HTR-8/SVneo (cell line): ENCODE measurements at places on chromosomes 13 and 19.

DNA sequence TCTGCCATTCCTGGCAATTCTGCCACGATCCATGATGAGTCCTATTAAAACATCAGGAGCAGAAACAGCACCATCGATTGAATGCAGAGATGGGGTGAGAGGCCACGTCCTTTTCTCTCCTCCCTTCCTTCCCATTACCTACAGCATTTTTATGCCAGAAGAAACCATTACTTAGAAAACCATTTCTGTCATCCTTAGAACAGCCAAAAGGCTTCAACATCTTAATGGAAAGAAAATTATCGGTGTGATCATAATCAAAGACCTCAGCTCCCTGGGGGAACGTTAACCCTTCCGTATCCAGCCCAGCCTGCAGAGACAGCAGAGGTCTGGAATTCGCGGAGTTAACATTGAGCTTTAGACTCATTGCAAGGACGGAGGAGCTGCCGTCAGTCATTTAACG is 56.0 kb upstream of the SIAH3 start:
- DNase-seq: no peak

- no peak for DNase-seq
These were observed 581 bp downstream of the RCBTB1 start for GRCh38 chr13:49584771-49585182.

DNA sequence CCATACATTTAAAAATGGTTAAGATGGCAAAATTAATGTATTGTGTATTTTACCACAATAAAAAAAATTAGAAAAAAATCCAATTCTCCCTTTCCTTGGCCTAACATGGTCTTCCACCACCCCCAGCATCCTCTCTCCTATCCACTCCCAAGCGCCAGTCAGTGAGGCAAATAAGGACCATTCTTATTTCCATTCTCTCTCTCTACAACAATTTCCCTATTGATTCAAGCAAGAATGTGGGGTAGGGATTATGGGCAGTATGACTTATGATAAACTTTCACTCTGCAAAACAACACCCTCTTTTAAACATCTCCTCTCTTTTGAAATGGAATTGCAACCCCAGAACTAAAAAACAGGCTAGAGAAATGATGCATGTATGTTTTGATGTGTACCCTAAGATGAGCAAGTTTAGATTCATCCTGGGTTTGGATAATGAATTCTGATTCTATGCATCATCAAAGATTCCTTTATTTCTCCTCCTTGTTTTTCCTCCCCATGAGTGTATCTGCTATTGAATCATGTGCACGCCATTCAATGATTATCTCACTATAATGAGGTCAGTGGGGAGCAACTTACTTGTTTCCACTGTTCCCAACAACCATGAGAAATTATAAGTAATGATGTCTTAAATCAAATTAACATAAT is 3.5 kb downstream of the STARD13 start:
- no peak for DNase-seq

DNA sequence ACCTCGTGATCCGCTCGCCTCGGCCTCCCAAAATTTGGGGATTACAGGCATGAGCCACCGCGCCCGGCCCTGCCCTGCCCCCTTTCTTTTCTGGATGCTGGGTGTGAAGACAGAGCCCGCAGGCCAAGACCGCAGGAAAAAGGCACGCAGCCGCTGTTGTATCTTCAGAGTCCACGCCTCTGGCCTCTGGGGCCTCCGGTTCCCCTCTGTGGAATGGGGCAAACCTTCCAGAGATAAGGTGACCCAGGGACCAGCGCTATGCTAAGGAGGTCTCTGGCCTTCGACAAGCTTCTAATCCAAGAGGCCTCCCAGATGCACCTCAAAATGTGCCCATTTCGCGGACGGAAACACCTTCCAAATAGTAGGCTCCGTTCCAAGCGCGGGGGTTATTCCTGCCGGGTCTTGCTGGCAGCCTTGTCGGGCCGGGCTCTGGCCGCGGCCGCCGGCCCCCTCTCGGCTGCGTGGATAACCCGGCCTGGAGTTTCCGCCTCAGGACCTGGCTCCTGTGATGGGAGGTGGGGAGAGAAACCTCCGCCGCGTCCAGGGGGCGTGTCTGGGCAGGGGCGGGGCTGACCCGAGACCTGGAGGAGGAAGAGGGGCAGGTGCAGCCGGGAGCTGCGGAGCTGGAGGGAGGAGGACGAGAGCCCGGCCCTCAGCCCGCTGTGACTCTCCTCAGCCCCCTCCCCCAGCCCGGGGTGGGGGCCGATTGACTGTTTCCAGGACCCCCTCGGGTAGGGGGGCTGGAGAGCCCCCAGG is 13.1 kb downstream of the TJP3 start:
- peak; percentile 75 for DNase-seq

DNA sequence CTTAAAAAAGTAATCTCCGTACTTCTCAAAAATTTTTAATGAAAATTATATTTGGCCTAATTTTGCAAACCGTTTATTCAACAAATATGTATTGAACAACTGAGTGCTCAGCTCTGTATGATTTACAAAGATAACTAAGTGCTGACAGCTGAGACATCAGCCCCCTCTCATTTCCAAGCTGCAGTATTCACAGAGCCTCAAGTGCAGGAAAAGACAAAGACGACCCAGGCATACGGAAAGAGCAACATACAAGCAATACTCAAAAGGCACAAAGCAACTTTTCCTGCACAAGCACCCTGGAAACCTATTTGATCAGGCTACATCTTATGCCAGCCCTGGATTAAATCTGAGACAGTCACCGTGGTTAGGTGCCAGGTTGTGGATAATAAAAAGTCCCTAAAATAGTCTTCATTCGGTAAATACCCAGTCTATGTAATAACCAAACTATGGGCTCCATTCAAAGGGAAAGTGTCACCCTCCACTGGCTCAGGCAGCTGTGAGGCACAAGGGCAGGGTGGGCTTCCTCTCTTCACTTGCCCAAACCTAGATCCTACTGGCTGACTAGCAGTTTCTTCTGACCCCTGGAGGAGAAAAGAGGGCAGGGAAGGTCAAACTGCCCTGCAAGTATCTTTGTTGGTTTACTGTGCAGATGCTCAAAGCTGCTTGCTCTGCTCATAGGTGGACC is 65.5 kb downstream of the TBC1D4 start:
- no peak for DNase-seq

DNA sequence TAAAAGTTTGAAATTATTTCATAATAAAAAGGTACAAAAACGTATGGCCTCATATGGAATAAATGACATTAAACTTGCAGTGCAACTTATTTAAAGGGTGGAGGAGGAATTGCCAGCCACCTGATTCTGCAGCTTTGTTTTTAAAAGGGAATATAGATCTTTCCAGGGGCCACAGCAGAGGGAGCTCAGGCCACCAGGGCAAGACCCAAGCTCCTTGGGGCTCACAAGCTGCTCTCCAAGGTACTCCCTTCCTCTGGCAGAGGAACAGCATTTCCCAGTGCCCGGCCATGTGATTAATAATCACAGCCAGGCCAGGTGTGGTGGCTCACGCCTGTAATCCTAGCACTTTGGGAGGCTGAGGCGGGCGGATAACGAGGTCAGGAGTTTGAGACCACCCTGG is 6.2 kb downstream of the ACOD1 start:
- DNase-seq: no peak

DNA sequence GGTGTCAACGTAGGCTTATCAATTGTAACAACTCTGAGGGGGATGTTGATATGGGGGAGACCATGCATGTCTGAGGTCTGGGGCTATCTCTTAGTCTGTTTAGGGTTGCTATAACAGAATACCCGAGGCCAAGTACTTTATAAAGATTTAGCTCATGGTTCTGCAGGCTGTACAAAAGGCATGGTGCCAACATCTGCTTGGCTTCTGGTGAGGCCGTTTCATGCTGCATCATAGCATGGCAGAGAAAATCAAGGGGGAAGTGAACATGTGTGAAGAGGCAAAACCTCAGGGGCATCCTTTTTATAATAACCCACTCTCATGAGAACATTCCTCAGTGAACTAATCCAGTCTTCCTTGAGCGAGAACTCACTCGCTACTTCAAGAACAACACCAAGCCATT is 353.8 kb downstream of the ENOX1 start:
- DNase-seq: no peak

DNA sequence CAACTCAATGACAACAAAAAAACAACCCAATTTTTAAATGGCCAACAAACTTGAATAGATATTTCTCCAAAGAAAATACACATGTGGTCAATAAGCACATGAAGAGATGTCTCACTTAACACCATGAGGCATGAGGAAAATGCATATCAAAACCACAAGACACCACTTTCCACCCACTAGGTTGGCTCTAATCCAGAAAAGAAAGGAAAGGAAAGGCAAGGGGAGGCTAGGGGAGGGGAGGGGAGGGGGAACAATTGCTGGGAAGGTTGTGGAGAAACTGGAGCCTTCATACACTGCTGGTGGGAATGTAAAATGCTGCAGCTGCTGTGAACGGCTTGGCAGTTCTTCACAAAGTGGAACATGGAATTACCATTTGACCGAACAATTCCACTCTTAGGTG is 854.3 kb downstream of the UQCRFS1 start:
- no peak for DNase-seq

DNA sequence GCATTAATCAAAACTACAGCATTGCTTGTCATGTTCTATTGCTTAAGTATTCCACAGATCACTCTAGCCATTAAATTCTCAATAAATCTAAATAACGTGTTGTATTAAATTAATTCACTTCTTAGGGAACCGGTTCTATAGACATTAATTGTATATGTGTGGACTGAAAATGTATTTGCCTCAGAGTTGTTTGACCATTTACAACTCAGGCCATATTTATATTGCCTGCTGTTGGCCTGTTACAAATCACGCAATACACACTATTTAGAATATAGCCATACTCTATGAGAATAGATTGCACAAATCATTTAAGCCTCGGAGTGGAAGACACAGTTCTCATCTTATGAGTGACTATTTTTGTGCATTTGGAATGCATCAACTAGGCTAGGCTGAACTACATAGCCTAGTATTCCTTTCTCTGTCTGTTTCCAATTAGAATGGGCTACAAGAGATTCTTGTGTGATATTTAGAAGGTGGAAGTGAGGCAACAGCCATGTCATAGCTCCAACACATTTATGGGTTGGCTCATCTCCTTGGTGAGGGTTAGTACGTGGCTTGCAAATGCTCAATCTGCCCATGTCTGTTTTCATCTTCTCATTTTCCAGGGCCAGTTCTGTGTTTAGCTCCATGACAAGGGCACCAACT is 1116.1 kb downstream of the PCDH9 start:
- DNase-seq: no peak

GRCh38 chr13:27842571-27842970 is 50.3 kb downstream of the GSX1 start:
- DNase-seq: no peak

DNA sequence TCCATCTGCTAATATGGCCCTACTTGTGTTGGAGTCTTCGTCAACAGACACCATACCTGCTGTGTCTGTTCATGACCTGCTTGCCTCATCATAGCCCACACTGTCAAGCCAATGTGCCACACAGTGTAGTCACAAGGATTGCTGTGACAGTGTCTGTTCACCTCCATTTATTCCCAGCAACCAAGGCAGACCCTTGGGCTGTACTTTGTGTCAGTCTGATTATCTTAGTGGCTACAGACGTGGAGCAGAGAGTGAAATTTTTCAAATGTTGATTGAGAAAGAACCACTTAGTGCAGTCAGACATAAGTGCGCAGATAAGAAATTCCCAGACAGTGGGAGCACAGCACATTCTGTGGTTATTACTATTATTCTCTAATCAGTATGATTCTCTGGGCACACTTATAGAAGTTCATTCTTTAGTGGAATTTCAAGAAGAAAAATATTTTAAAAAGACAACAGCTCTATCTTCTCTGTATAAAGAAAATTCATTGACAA is 184.6 kb downstream of the GPC6 start:
- no peak for DNase-seq

DNA sequence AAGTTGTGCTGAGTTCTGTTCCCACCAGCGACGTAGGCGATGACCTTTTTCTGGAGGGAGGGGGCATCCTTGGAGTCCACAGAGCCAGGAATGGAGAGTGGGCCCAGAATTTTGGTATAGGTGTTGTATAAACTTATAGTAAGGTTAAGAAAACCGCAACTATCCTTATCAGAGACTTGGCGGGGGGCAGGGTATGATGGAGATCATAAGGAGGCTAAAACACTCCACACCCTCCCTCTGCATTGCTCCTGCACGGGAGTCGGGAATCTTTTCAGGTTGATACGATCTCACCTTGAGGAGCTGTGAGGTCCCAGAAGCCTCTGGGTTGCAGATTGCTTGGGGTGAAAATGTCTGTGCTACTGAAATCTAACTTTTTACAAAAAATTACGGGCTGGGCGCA is 6.3 kb upstream of the CEACAM19 start:
- no peak for DNase-seq

DNA sequence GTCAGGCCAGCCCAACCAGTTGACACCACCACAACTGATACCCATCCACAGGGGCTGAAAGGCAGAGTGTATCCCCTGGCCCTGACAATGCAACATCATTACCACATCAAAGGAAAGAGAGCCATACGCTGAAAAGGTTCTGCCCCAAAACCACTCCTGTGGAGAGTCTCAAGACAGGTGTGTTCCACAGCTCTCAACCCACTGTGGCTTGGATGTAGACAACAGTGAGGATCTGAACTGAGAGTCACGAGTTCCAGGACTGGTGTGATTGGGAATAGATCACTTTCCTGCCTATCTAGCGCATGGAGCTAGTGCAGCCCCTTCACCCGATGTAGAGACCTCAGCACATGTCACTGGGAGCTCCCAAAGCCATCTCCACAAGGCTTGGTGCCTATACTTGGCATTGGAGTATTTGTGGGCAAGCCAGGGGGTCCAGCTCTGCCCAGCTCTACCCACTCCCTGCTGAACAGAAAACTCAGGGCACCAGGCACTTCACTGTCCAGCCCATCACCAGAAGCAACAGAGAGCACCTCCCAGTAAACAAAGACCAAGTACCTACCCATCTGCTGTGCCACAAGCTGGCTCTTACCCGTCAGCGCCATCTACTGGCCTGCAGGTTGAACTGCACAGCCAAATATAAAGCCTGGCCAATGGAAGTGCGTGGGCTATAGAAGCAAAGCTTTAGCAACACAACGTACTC is 579.5 kb downstream of the UQCRFS1 start:
- DNase-seq: no peak

DNA sequence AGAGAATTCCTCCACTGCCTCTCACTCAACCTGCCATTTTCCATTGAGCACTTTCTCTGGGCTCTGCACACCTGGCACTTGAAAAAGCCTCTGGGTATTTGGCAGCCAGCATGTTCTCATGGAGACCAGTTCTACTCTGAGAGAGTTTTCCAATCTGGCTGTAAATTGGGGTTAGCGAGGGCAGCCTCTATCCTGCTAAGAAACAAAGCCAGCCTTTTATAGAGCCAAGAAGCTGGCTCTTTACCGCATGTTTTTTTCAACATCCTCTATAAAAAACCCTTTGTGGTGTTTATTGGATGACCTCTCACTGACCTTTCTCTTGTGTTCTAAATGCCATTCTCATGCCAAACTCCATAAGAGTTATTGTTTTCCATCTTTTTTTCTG is 52.6 kb upstream of the RCBTB2 start:
- DNase-seq: peak; percentile 10

DNA sequence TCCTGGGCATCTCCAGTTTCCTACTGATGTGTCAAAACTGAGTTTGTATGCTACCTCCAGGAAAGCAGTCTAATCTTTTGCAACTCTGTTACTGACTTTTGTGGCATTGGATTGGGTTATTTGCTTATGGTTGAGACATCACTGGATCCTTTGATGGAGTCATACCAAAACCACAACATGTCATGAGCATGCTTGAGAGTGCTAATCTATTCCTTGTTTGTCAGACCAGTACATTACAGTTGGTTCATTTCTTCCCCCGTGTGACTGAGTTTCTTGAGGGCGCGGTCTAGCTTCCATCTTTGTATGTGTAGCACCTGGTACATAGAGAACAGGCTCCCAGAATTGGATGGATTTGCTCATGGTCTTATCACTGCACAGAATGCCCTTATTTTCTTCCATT is 43.2 kb downstream of the SUGT1 start:
- DNase-seq: no peak

GRCh38 chr13:31042481-31043165 is 110.2 kb downstream of the TEX26 start:
- no peak for DNase-seq
